Activated naive CD4-positive, alpha-beta T cell treated with anti-CD3 and anti-CD28 coated beads, Interleukin-2, amount 10 ng/mL, durations not matched to agents 7 days and 5 days (primary cell): ENCODE measurements at places on chromosomes 1 and 21.
A peak's percentile ranks its signal among the peaks of the same experiment; 100 is the strongest.

- DNase-seq, result no peak
Measured at GRCh38 chr1:234874291-234875288, 254.0 kb downstream of the TOMM20 start.

- DNase-seq, result peak; percentile 70
Measured at GRCh38 chr1:155192346-155193274, 15.1 kb downstream of the THBS3 start.

DNA sequence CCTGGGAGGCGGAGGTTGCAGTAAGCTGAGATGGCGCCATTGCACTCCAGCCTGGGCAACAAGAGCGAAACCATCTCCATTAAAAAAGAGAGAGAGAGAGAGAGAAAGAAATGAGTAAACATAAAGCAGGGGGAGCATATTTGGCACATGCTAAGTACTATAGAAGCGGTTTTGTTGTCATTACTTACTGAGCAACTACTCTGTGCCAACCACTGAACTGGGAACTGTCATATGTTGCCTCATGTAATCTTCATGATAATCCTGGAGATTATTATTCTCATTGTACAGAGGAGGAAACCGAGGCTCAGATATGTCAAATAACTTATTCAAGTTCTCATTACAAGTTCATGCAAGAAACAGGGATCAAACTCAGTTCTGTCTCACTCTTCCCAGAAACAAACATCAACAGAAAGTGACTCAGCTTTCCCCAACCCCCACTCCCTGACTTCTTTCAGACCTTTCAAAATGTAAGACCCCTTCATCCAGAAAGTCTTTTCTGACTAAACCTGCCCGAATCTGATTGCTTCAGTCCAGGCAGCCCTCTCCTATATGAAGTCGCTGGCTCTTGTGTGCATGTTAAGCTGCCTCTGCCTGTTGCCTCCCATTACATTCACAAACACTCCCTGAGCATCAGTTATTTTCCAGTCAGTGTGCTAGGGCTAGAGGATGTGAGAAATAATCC is 23.5 kb downstream of the LAMB3 start:
- no peak for DNase-seq

DNA sequence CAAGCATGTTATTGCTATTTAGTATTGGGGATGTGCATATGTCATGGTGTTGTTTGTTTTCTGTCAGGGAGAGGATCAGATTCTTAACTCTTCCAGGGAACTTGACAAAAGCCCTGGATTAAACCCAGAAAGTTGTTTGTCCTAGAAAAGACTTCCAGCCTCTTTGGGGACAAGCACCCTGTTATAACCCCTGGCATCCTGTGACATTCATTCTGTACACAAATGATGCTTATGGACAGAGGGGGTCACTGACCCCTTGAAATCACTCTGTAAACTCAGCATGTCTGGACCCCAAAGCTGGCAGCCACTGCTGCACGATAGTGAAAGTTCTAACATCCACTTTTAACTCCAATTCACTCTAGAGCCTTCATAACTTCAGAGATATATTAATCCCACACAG is 81.2 kb downstream of the PROX1 start:
- no peak for DNase-seq

- no peak for DNase-seq
Measured at GRCh38 chr1:121444096-121444495, 259.3 kb downstream of the SRGAP2C start.

DNA sequence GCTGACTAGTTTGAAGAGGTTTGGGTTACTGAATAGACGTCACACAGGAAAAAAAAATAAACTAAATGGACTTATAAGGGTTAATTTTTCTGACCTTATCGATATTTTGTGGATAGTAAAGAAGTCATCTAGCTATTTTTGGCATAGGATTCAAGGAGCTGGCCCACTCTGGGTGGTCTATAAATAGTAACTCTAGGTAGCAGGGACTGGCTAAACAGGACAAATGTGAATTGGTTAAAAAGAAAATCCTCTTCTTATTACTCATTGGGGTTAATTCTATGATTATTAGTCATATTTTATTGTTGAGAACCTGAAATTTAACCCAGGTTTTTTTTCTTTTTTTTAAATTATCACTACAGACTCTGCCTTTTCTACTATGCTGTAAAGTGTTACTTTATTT is 61.7 kb downstream of the ATF6 start:
- DNase-seq, result no peak

DNA sequence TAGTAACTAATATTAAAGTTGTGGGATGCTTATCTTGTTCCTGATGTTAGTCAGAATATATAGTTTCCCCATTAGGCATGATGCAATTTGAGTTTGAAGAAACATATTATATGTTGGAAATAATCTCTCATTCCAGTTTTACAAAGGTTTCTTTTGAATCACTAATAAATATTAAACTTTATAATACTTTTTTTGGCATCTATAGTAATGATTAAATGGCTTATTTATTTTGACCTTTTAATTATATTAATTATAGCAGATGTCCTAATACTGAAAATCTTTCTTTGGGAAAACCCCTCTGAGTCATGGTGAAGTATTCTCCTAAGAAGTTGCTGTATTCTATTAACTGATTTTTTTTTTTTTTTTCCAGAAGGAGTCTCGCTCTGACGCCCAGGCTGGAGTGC is 28.5 kb upstream of the PTGS2 start:
- no peak for DNase-seq

DNA sequence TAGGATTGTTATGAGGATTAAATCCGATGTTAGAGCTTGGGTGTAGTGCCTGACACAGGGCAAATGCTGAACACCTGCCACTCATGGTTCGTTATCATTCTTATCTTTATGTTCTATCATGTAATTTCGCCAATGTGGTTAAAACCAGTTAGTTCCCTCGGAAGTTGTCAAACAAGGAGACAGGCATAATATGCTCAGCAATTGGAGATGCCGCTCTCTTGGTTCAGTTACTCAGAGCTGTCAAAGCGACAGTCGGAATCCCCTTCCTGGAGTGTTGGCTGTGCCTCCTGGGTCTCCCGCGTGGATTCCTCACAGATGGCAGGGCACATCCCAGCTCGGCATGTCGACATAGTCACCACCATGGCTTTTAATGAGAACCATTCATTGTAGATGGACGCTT is 192.2 kb downstream of the ROR1 start:
- DNase-seq, result no peak

DNA sequence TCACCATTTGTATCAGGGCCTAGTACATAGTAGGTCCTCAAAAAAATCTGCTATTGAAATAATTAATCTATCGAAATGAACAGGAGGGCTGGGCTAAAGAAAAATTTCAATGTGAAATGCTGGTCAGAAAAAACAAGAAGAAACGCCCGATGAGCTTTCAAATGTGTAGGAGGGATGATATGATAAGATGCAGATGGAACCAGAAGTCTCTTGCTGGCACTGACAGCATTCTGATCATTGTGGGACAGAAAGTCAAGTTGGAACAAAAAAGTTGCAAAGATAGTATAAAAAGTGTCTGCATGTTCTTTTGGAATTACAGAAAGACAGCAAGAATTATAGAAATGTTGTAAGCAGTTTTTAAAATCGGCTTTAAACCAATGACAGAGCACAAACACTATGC is 11.1 kb downstream of the G0S2 start:
- DNase-seq, result no peak

DNA sequence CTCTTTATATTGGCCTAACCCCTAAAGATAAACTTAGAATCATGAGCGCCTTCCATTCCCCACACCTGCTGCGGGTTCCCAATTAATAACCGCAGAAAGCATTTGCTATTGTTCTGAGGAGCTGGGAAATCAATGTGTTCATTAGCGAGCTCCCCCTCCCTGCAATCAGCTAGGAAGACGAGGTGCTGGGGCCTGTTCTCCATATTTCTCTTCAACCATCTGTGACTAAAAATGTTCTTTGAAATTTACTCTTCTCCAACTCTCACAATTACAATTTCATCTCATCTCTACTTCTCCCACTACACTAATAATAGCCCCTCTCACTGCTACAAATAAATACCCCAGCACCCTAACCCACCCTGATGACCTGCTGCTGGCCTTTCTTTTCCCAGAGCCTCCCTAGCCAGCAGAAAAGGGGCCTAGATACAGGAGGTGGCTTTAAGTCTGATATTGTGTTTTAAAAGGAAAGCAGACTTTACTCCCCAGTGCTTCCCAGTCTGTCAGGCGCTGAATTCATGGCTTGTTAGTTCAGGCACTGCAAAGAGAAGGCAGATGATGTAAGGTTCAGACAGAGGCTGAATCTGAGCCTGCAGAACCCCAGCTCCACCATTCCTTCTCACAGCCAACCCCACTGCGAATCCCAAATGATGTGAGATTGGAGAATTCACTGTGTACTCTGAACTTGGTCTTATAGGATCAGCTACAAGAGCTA is 477.5 kb upstream of the DAB1 start:
- no peak for DNase-seq

- no peak for DNase-seq
Measured at GRCh38 chr1:119732465-119733168, 20.9 kb downstream of the PHGDH start.

- no peak for DNase-seq
Measured at GRCh38 chr1:232213928-232214327, 416.0 kb downstream of the SIPA1L2 start.

GRCh38 chr21:23950344-23950743 is 1656.9 kb downstream of the MRPL39 start:
- DNase-seq, result no peak
